H1 (cell line): ENCODE measurements at places on chromosomes 12 and 14. TPM values are rescaled to one million over a fixed set of nuclear protein-coding genes. Genes with fewer than 3 reads are reported as not detected.

GRCh38 chr12:104133321-104133720, 4.7 kb downstream of the NFYB start:
- DNase-seq, result no peak
- 0 out of 2 replicates have a peak, but pooled peaks cover under 1% of the 10 kb centered on the region for H3K4me1 ChIP-seq
- no peak overlapping the region for H3K4me3 ChIP-seq
- H3K27ac ChIP-seq, result no peak overlapping the region
- peaks cover 58% of the 10 kb centered on the region for H3K36me3 ChIP-seq

- no peaks in the 10 kb centered on the region for H3K4me1 ChIP-seq
- DNase-seq, result no peak
- no peaks in the 10 kb centered on the region for H3K27me3 ChIP-seq
- no peak overlapping the region for H3K4me3 ChIP-seq
These were observed 172.3 kb downstream of the DPY19L2 start for GRCh38 chr12:63495974-63496373.

GRCh38 chr12:97006585-97006984, 99.5 kb downstream of the NEDD1 start:
- H3K27ac ChIP-seq, result no peak overlapping the region
- no peak overlapping the region for H3K4me3 ChIP-seq
- DNase-seq, result no peak
- no peaks in the 10 kb centered on the region for H3K27me3 ChIP-seq
- no peaks in the 10 kb centered on the region for H3K36me3 ChIP-seq
- no peaks in the 10 kb centered on the region for H3K4me1 ChIP-seq

DNA sequence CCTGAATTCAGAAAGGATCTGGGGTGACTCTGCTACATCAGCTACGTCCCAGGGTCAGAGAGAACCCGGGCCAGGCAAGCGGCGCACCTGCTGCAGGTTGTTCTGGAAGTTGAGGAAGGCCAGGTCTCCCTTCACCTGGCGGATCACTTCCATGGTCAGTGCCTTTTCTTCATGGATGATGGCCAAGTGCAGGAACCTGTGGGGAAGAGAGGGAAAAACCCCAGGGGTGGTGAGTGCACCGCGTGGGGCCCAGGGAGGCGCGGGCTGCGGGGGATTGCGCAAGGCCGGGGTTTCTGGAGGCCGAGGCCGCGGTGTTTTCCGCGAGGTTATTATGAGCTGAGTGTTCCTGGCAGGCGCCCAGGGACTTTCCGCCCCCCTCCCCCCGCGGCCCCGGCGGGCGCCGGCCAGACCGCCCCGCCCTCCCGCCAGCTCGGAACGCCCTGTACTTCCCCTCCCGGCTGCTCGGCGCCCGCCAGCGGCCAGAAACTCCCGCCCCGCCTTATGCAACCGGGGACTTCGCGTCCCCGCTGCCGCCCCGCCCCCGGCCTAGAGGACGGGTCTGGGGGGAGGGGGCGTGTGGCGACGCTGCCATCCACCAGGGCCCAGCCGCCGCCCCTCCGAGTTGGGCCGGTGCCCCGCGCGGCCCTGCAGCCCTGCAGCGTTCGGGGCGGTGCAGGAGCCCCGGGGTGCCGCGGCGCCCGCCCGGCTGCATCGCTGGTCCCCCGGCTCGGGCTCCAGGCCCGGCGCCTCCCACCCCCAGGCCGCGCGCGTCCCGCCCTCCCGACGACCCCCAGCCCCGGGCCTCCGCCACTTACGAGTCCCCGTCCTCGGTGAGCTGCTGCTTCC, 723 bp downstream of the NFKBIA start:
- no peak for DNase-seq
- H3K4me3 ChIP-seq, result peak overlapping the region; percentile 87
- H3K27ac ChIP-seq, result peak overlapping the region; percentile 96
- H3K27me3 ChIP-seq, result no peaks in the 10 kb centered on the region
- peaks cover 19% of the 10 kb centered on the region for H3K4me1 ChIP-seq
- peaks cover 12% of the 10 kb centered on the region for H3K36me3 ChIP-seq

GRCh38 chr12:9405886-9406563, 197.8 kb upstream of the PZP start:
- H3K27me3 ChIP-seq, result no peaks in the 10 kb centered on the region; the same call in 1 of the 2 replicates
- H3K36me3 ChIP-seq, result no peaks in the 10 kb centered on the region
- DNase-seq, result no peak
- no peak overlapping the region for H3K4me3 ChIP-seq
- no peaks in the 10 kb centered on the region for H3K4me1 ChIP-seq

DNA sequence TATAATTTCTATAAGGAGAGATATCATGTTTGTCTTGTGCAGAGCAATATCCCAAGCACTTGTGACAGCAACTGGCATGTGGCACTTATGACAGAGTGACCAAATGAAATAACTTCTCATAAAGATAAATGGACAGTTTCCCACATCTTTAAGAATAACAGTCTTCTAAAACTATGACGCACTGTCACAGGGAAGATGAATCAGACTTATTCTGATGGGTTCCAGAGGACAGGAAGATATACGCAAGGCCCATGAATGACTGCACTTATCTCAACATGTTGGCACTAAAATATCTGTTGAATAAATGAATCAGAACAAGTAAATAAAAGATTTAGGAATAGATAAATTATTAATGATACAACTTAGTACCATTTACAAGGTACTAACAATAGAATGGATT, 465.8 kb upstream of the SYT1 start:
- no peak overlapping the region for H3K27ac ChIP-seq
- H3K27me3 ChIP-seq, result no peaks in the 10 kb centered on the region
- H3K4me3 ChIP-seq, result no peak overlapping the region
- H3K36me3 ChIP-seq, result no peaks in the 10 kb centered on the region

DNA sequence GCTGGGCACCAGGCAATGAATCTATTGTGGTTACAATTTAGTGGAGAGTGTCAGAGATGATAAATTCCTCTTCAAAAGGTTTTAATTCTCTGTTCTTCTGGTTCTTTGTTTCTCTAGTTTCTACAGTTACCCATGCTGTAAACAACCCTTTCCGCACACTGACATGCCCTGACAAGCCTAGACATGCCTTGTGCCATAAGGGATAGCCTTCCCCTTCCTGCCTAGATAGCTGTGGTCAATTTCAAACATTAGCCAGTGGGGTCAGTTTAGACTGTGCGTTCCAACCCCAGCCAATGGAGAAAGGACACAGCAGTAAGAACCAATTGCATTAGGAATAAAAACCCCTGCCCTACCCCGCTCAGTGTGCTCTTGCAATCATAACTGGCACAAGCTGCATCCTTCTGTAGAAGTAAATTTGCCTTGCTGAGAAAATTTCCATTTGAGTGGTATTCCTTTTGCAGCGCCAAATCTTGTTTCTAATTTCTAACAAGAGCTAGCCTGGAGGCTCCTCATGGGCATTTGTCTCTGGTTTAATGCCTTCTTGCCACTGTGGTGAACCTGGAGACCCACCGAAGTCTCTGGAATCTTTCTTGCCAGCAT, 6.4 kb downstream of the EDDM3A start:
- H3K4me1 ChIP-seq, result no peaks in the 10 kb centered on the region
- H3K4me3 ChIP-seq, result no peak overlapping the region
- no peaks in the 10 kb centered on the region for H3K27me3 ChIP-seq
- DNase-seq, result no peak

DNA sequence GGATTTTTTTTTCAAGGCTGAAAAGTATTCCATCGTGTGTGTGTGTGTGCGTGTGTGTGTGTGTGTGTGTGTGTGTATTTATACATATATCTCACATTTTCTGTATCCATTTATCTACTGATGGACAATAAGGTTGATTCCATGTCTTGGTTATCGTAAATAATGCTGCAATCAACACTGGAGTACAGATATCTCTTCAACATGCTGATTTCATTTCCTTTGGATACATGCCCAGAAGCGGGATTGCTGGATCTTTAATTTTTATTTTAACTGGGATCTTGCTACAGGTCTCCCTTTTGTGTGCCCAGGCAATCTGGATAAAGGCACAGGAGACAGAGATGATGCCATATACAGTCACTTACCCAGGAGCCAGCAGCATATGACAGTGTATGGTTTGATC, 338.1 kb downstream of the SOX5 start:
- H3K36me3 ChIP-seq, result no peaks in the 10 kb centered on the region
- H3K27me3 ChIP-seq, result no peaks in the 10 kb centered on the region
- no peak overlapping the region for H3K27ac ChIP-seq
- no peaks in the 10 kb centered on the region for H3K4me1 ChIP-seq
- no peak for DNase-seq

- DNase-seq, result no peak
- H3K27me3 ChIP-seq, result no peaks in the 10 kb centered on the region
- H3K36me3 ChIP-seq, result no peaks in the 10 kb centered on the region
- no peaks in the 10 kb centered on the region for H3K4me1 ChIP-seq
- H3K4me3 ChIP-seq, result no peak overlapping the region
- no peak overlapping the region for H3K27ac ChIP-seq
These were observed 371.2 kb downstream of the DIO2 start for GRCh38 chr14:79840103-79840502.

- no peak overlapping the region for H3K4me3 ChIP-seq
- DNase-seq, result no peak
- H3K4me1 ChIP-seq, result no peaks in the 10 kb centered on the region
- H3K27me3 ChIP-seq, result no peaks in the 10 kb centered on the region
These were observed 73.1 kb upstream of the AMN1 start for GRCh38 chr12:31801872-31802271.

GRCh38 chr12:26100666-26101349, 24.0 kb downstream of the BHLHE41 start:
- H3K4me1 ChIP-seq, result no peaks in the 10 kb centered on the region
- no peak overlapping the region for H3K4me3 ChIP-seq
- no peak for DNase-seq
- no peak overlapping the region for H3K27ac ChIP-seq
- no peaks in the 10 kb centered on the region for H3K36me3 ChIP-seq
- no peaks in the 10 kb centered on the region for H3K27me3 ChIP-seq

- no peaks in the 10 kb centered on the region for H3K36me3 ChIP-seq
- no peak overlapping the region for H3K4me3 ChIP-seq
- no peak for DNase-seq
- H3K27me3 ChIP-seq, result no peaks in the 10 kb centered on the region
These were observed 338.2 kb downstream of the TRHDE start for GRCh38 chr12:72610342-72610741.

DNA sequence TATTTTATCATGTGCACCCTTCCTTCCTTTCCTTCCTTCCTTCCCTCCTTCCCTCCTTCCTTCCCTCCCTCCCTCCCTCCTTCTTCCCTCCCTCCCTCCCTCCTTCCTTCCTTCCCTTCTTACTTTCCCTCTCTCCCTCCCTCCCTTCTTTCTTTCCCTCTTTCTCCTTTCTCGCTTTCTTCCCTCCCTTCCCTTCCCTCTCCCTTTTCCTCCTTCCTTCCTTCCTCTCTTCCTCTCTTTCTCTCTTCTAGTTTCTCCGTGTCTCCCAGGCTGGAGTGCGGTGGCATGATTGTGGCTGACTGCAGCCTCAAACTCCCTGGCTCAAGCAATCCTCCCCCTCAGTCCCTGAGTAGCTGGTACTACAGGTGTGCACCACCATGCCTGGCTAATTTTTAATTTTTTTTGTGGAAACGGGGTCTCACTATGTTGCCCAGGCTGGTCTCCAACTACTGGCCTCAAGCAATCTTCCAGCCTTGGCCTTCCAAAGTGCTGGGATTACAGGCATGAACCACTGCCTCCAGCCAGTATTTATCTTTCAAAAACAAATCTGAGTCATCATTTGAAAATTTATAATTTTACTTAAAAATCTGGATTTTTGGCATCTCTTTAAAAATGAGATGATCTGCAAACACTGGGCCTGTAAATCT, 7.8 kb downstream of the C1RL start:
- H3K27me3 ChIP-seq, result no peaks in the 10 kb centered on the region
- H3K4me1 ChIP-seq, result no peaks in the 10 kb centered on the region
- H3K4me3 ChIP-seq, result no peak overlapping the region
- no peaks in the 10 kb centered on the region; the same call in 1 of the 2 replicates for H3K36me3 ChIP-seq

- H3K27ac ChIP-seq, result no peak overlapping the region
- H3K27me3 ChIP-seq, result no peaks in the 10 kb centered on the region
- no peak overlapping the region for H3K4me3 ChIP-seq
- H3K36me3 ChIP-seq, result no peaks in the 10 kb centered on the region
These were observed 121.8 kb upstream of the NTF3 start for GRCh38 chr12:5310151-5310550.

GRCh38 chr14:87995500-87996290, 2.7 kb upstream of the GALC start:
- no peak overlapping the region for H3K27ac ChIP-seq
- DNase-seq, result no peak
- no peaks in the 10 kb centered on the region for H3K36me3 ChIP-seq
- no peaks in the 10 kb centered on the region for H3K27me3 ChIP-seq

GRCh38 chr14:74472601-74473000, 20.5 kb downstream of the NPC2 start:
- no peak overlapping the region for H3K27ac ChIP-seq
- H3K36me3 ChIP-seq, result no peaks in the 10 kb centered on the region; the same call in 1 of the 2 replicates
- H3K4me3 ChIP-seq, result no peak overlapping the region
- no peaks in the 10 kb centered on the region for H3K4me1 ChIP-seq
- DNase-seq, result no peak

DNA sequence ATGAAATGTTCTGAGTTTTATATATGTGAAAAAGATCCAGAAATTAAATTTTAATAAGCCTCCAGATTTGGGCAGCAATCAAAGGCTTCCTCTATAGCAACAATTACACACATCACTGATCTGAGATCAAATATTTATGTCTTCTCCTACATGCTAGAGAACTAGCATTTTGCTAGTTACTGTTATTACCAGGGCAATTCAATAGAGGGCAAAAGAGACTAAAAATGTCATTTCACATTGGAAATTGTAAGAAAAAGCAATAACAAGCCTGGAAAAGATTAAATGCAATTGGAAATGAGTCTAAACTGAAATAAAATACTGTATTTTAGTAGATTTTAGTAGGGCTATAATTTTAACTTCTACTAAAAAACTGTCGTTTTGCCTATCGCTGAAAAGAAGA, 32.6 kb upstream of the ANO6 start:
- no peak overlapping the region for H3K27ac ChIP-seq
- H3K4me3 ChIP-seq, result no peak overlapping the region
- no peak for DNase-seq
- no peaks in the 10 kb centered on the region for H3K27me3 ChIP-seq
- H3K36me3 ChIP-seq, result no peaks in the 10 kb centered on the region; the same call in 1 of the 2 replicates

- DNase-seq, result no peak
- no peaks in the 10 kb centered on the region; the same call in 1 of the 2 replicates for H3K4me1 ChIP-seq
- H3K27me3 ChIP-seq, result no peaks in the 10 kb centered on the region
- H3K27ac ChIP-seq, result no peak overlapping the region
These were observed 21.1 kb downstream of the MOAP1 start for GRCh38 chr14:93163564-93163963.

DNA sequence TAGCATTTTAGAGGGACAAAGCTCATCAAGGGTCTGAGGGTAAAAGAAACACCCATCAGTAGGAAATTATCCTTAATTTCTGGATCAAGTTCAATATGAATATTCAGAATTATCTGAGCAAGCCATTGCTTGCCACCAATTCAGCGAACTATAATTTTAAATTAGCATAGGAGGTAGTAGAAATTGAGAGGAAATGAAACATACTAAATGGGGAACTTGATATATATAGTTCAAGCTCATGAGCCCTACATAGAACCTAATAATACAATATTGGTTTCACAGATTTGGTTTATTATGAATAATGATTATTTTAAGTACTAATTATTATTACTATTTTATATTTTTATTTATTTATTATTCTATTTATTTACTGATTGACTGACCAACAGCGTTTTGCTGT, 42.1 kb upstream of the GXYLT1 start:
- no peaks in the 10 kb centered on the region for H3K4me1 ChIP-seq
- no peak for DNase-seq
- H3K27me3 ChIP-seq, result no peaks in the 10 kb centered on the region
- no peak overlapping the region for H3K27ac ChIP-seq
- H3K36me3 ChIP-seq, result no peaks in the 10 kb centered on the region
- no peak overlapping the region for H3K4me3 ChIP-seq

- no peaks in the 10 kb centered on the region for H3K4me1 ChIP-seq
- no peak overlapping the region for H3K4me3 ChIP-seq
- no peaks in the 10 kb centered on the region for H3K36me3 ChIP-seq
These were observed 38.3 kb upstream of the CATSPERB start for GRCh38 chr14:91770185-91770584.

Gene TTC5
- total RNA-seq, result 18.0 and 20.7 TPM in 2 replicates

Gene OR6C65
- total RNA-seq, result not detected in 2 replicates

Gene OR11H12
- not detected in 2 replicates for total RNA-seq

Gene GPR65
- total RNA-seq, result not detected in 2 replicates

Gene A2ML1
- 9.0 and 10.3 TPM in 2 replicates for total RNA-seq

Gene ACOT6
- total RNA-seq, result not detected in 2 replicates
